ENCODE measurements at places on chromosomes 1 and 21. TPM values are rescaled to one million over a fixed set of nuclear protein-coding genes. Genes with fewer than 3 reads are reported as not detected.

The CD58 gene
- 10.4 TPM for total RNA-seq

The CFHR5 gene
- total RNA-seq, result not detected

DNA sequence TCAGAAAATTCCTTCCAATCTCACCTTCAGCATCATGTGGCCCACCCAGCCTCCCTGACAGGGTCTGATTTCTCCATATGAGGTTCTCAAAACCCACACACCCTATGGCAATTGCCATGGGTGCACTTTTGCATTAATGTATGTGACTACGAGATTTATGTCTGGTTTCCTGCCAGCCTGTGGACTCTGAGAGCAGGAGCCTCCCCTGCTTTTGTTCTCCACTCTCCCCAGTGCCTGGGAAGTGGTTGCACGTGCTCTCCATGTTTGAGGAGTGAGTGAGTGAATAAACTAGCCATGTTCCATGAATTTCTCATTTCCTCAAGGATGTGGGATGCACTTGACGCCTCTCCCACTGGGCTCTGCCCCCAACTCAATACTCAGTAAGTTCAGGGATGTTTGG is 91.2 kb downstream of the ACTL8 start:
- DNase-seq, result no peak

The SNX7 gene
- 32.9 TPM for total RNA-seq

DNA sequence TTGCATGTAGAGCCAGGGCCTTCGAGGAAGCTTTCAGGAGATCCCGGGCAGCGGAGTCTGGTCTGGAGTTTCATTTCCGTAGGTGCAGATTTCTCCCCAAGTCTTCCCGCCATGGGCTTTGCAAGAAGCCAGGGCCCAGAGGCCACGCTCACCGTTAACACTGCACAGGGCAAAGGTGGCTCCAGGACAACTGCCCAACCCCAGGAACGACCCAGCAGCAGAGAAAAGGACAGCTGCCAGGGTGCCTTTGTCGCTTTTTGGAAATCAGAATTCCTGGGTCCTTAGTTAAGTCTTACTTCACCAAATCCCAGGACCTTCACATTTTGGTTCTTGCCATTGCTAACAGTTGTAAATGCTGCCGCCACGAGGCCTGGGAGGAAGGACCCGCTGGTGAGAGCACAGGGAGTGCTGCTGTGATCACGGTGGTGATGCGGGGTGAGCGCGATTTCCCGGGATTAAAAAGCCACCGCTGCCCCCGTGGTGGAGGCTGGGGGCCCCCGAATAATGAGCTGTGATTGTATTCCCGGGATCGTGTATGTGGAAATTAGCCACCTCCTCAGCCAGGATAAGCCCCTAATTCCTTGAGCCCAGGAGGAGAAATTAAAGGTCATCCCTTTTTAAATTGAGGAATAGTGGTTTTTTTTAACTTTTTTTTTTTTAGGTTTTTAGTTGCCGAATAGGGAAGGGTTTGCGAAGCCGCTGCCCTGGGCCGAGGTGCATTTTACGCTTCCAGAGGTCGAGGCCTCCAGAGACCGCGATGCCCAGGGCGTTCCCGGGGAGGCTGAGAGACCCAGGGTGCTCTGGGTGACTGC is 8.2 kb downstream of the SIM2 start:
- no peak for DNase-seq

DNA sequence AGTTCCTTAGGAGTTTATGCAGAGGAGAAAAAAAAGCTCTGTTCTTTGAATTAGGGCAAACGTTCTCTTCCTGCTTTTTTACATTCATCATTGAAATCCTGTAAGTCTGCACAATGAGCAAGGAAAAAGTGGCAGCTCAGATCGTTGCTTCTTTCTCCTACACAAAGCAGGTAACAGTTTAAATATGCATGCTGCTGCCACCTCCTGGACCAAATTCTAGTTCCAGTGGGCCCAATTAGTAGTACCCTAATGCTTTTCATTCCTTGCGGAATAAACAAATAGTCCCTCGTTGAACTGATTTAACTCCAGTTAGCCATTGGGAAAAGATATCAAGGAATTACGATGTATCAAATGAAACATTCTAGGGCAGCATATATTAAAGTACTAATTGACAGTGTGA is 20.1 kb downstream of the YTHDF2 start:
- DNase-seq, result no peak

DNA sequence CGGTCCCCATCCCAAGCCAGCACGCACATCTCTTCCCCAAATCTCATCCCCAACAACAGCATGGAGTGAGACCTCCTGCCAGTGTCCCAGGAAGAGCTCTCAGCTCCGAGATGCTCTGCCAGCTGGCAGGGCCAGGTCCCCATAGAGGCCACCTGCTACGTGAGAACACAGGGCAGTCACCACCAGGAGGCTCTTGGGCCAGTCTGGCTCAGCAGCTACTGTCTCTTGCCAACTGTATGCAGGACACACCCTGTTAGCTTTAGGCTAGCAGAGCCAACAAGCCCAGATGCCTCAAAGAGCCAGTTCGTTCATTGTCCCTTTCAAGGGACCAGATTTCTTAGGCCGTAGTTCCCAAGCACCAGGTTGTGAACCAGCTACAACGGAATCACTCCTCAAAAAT is 36.9 kb downstream of the FBXO2 start:
- peak; percentile 62 for DNase-seq

The KLHDC7A gene
- total RNA-seq, result 0.34 TPM

GRCh38 chr21:15686506-15686905 is 43.3 kb upstream of the USP25 start:
- DNase-seq, result no peak

GRCh38 chr1:61047061-61047460 is 35.3 kb upstream of the NFIA start:
- no peak for DNase-seq

- DNase-seq, result peak; percentile 92
Observed at GRCh38 chr1:202018468-202019234, 8.3 kb downstream of the ELF3 start.

The CD101 gene
- total RNA-seq, result 1.1 TPM

DNA sequence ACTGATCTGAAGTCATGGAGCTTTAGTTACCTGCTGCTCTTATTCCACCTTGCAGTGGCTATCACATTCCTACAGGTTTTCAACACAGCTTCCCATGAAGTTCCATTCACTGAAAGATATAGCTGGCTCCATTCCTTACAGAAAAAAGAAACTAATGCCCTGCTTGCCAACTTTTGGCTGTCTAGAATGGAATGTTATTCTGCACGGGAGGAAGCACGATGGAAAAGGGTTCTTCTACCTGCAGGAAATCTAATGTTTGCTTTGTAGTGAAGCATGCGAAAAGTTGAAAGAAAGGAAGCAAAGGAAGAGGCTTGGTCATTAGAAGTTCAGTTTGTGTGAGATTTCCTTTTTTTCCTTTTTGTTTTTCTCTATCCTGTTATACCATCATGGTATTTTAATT is 32.6 kb downstream of the GIPC2 start:
- no peak for DNase-seq

The TNFRSF1B gene
- total RNA-seq, result 10.9 TPM

- no peak for DNase-seq
Observed at GRCh38 chr1:183546427-183546826, 43.8 kb downstream of the NCF2 start.

GRCh38 chr1:228009828-228010775 is 3.3 kb downstream of the WNT3A start:
- no peak for DNase-seq

DNA sequence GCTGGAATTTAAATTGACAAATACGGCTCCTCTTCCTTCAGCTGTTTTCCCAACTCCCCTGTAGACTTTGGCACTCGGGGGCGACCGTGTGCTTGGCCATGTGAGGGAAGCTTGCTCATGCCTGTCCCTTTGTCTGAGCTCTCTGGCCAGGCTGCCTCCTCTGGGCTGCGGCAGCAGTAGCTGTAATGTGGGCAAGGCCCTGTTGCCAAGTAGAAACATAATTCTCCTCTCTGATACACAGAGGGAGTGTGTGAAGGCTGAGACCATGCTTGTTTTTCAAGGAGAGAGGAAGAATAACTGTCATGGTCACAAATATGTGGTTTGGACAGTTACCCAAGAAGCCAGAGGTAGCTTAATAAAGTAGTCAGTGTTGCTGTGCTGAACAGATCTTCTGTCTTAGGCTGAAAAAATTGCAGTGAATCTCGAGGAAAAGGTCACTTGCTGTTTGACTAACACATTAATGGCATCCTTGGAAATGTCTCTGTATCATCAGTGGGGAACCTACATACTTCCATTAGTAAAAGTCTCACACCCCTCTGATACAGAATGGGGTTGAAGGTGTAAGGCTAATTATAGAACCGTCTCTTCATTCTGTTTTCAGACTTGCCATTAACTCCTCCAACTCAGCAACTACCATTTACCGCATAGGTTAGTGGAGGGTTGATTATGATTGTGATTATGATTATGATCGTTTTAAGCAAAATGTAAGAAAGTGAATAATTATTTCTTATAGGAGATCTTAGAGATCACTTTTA is 94.6 kb downstream of the TGFB2 start:
- DNase-seq, result peak; percentile 52

The PGLYRP3 gene
- not detected for total RNA-seq

DNA sequence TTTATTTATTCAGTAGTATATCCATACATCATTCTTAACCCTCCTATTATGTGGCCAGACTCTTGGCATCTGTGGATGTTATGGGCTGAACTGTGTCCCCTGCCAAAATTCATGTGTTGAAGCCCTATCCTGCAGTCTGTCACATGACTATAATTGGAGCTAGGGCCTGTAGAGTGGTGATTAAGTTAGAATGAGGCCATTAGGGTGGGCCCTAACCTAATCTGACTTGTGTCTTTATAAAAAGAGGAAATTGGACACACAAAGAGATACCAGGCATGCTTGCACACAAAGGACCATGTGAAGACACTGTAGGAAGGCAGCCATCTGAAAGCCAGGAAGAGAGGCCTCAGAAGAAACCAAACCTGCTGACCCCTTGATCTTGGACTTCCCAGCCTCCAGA is 6.6 kb downstream of the ZMYND12 start:
- DNase-seq, result no peak

DNA sequence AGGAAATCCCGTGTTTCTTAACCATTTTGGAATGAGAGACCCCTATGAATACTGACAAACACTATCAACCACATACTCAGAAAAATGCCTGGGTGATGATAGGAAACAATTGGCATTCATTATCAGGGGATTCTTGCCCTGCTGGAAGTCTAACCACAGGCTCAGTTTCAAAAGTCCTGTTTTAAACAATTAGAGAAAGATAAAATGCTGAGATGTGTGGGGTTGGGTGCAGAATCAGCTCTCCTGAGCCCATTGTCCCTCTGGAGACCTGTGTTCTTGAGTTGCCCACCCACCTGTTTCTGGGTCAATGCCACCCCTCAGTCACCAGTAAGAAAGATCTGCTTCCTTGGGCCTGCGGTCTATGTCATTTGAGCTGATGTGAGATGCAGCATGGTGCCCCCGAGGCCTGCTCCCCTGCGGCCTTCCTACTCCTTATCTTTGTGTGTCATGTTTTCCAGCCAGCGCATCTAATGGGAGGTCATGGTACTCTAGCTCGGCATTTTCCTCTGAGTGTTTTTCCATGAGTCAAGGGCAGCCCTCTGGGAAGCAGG is 130.3 kb upstream of the PLXNA2 start:
- DNase-seq, result no peak

The DDR2 gene
- 14.2 TPM for total RNA-seq

GRCh38 chr21:16709866-16710550 is 802.8 kb upstream of the CXADR start:
- DNase-seq, result no peak

The BLACAT1 gene
- total RNA-seq, result 6.8 TPM

The RER1 gene
- total RNA-seq, result 97.0 TPM

The GJA4 gene
- 3.8 TPM for total RNA-seq

The RHD gene
- total RNA-seq, result not detected

- DNase-seq, result no peak
Observed at GRCh38 chr1:229709500-229710013, 83.5 kb downstream of the URB2 start.

The PARP1 gene
- total RNA-seq, result 212 TPM

- DNase-seq, result no peak
Observed at GRCh38 chr21:36127977-36128376, 6.9 kb upstream of the CBR3 start.

The PRKACB gene
- 29.3 TPM for total RNA-seq

- no peak for DNase-seq
Observed at GRCh38 chr1:14650951-14651350, 52.5 kb downstream of the KAZN start.

- no peak for DNase-seq
Observed at GRCh38 chr1:153577624-153578051, 12.0 kb upstream of the S100A2 start.

- no peak for DNase-seq
Observed at GRCh38 chr1:62229468-62229867, 34.8 kb downstream of the L1TD1 start.

GRCh38 chr1:156430303-156430702 is 61.3 kb downstream of the RHBG start:
- no peak for DNase-seq

The SLC45A3 gene
- 1,326 TPM for total RNA-seq

GRCh38 chr1:20589331-20590278 is 708 bp downstream of the CDA start:
- DNase-seq, result no peak

DNA sequence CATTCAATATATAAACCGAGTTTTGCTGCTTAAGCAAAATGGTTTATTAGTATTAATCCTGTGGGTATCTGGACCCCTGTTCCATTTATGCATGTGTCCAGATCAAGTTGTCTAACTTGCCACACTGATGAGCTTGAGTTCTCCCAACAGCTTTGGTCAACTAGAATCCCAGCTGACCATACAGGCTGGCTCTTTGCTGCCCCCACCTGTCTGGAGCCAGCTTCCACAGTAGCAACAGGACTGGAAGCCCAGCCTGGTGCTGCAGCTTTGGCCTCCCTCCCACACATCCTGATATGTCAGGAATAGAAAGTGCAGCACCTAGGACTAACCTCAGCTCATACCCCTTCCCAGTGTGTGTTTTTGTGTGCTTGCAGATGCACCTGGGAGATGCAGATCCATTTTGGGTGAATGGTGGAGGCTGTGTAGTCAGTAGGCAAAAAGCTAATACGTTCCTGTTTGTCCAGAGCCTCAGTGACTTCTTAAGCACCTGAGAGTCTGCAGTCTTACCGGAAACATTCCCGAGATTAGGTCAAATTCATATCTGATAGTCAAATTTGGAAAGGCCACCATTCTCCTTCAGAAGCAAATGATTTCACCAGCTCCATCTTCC is 40.9 kb upstream of the BEND5 start:
- peak; percentile 55 for DNase-seq

The NHLH1 gene
- total RNA-seq, result not detected

The SLAMF9 gene
- total RNA-seq, result not detected

DNA sequence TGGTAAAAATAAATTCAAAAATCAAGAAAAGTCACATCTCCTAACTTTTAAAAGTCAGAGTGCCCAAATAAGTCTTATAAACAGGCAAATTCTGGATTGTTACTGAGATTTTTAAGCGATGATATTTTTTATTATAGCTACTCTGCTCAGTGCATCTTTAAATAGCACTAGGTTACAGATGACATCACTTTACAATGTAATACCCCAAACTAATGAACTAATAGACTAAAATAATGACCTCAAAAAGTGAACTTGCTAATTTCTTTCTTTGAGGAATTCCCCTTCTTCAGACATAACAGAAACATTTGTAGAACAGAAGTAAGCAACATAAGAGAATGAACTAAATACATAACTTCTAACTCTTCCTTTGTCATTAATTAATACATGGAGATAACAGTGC is 33.0 kb upstream of the ACTA1 start:
- DNase-seq, result no peak

The ATG4C gene
- total RNA-seq, result 11.8 TPM

- no peak for DNase-seq
Observed at GRCh38 chr1:147223740-147224615, 1.2 kb downstream of the FMO5 start.

The ITGB2 gene
- 23.1 TPM for total RNA-seq

The SMIM1 gene
- 148 TPM for total RNA-seq

GRCh38 chr1:10187026-10187334 is 23.4 kb upstream of the KIF1B start:
- DNase-seq, result no peak

GRCh38 chr1:55826381-55827080 is 611.4 kb upstream of the USP24 start:
- DNase-seq, result no peak
